ENCODE measurements at places on chromosomes 11 and 22.

GRCh38 chr22:37079668-37080171 lies 28.2 kb downstream of the KCTD17 start:
- DNase-seq: peak; percentile 89

DNA sequence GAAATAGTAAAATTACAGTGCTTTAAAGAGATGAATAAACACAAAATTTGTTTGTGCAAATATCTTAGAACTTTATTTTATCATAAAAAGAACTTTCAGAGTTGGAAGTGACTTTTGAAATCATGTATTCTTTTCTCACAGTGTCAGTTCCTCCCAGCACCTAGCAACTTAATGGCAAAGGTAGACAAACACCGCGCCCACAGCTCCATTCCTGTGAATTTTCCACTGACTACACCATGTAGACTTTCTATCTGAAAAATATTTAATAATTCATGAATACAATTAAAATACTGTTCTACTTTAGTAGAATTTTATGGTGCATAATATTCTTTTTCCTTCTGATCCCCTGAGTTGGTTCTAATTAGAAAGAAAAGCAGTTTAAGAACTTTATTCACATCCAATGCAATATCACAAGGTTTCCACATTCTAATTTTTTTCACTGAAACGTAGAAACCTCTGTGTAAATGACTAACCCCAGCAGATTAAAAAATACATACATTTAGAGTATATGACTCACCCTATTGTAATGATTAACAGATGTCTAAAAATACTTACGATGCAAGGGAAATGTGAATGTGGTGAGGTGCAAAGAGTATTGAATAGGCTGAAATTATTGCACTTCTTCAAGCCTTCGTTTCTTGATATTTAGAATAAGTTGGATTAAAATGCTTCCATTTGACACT lies 218.2 kb upstream of the CCDC179 start:
- no peak for DNase-seq

DNA sequence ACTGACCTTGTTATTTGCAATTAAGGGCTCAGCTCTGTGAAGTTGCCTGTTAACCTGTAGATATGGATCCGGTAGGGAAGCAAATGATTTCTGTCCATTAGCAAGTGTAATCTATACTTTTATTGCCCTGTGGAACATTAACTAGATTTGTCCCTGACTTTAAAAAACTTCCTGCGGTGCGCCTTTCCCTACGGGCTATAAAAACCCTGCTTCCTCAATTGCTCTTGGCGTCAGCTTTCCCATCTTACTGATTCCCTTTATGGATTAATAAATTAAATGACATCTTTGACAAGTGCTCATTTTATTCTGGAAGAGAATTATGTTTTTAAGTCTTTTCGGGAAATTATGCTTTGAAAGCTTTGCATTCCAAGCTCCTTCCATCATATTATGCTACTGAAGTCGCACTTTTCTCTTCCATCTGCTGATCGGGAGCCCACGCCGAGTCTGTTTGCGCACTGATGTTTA lies 18.3 kb upstream of the CLMP start:
- no peak for DNase-seq

GRCh38 chr11:93569496-93569895 lies 26.3 kb upstream of the SMCO4 start:
- no peak for DNase-seq

- DNase-seq: no peak
These were observed 131.8 kb downstream of the UVRAG start for GRCh38 chr11:75946531-75947530.

GRCh38 chr11:65526744-65527143 lies 1.9 kb downstream of the SCYL1 start:
- no peak for DNase-seq

DNA sequence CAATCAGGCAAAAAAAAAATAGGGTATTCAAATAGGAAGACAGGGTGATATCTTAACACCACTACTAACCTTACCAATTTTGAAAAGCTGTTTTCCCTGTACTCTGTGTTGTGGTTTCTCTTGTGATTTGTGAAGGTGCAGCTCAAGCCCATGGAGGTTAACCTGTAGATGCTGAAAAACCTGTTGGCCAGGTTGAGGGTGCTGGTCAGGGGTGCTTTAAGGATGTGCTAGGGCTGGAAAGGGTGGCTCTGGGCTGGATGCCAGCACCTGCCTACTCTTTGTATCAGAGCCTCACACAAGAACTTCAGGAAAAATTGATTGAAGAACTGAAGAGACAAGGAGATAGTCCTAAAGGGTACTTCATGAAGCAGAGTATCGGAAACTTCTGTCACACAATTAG lies 18.3 kb upstream of the OR5M8 start:
- DNase-seq: no peak
